ENCODE measurements at places on chromosomes 11 and 22.

GRCh38 chr22:34765115-34765514 is 300.8 kb upstream of the ISX start:
- DNase-seq, result no peak

- DNase-seq, result no peak
These were observed 46.2 kb downstream of the WNT11 start for GRCh38 chr11:76159983-76160661.

- DNase-seq, result no peak
These were observed 59.4 kb downstream of the PPFIBP2 start for GRCh38 chr11:7573193-7573557.

DNA sequence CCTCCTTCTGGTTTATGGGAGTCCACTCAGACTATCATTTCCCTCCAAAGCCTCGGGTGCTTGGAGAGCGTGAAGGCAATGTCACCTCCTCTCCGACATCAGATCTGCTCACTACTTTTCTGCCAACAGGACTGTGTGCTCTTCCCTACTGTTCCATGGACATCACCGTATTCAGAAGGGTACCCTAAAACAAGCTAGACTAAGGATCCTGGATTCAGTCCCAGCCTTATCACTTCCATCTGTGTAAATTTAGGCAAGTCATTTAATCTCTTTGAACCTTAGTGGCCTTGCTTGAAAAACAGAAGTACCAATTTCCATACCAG is 78.2 kb downstream of the KCNC1 start:
- DNase-seq, result no peak

GRCh38 chr22:24175160-24175808 is 6.0 kb upstream of the SUSD2 start:
- DNase-seq, result no peak

- DNase-seq, result no peak
These were observed 227.6 kb upstream of the PITPNB start for GRCh38 chr22:28146401-28147314.

DNA sequence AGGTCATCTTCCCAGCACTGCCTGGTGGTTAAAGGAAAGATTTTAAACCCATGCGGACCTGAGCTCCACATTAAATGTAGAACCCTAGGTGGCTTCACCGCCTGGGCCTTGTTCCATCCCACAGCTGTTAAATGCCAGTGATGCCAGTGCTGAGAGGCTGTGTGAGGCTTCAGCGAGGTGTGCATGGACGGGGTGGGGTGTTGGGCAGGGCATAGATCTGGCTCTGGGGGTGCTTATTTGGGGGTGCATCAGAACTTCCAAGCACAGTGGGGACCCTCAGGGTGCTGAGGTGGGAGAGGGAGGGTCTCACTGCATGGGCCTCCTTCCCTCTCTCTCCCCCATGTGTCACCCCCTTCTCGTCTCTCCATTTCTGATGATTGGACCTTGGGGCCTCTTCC is 90.1 kb upstream of the B3GAT1 start:
- no peak for DNase-seq

DNA sequence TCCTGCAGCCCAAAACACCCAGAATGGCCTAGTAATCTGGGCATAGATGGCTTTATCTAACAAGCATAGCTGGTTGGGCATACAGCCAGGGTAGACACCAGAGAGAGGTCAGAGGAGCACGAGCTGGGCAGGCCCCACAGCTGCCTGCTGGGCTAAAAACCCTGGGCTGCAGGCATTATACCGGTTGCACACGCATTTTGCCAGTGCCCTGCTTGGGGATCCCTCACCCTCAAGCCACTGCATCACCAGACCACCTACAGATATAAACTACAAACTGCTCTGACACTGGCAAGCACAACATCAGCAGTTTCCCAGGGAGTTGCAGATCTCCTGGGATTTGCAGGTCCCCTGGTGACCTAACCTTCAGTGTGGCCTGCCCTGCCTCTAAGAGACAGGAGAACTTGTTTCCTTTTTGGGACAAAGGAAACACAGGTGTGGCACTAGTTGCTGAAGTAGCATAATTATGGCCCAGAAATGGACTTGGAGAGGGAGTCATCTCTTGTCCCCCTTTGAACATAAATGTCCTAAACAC is 79.1 kb upstream of the SC5D start:
- no peak for DNase-seq

GRCh38 chr22:24504540-24504939 is 9.4 kb downstream of the UPB1 start:
- DNase-seq, result no peak

GRCh38 chr11:6663794-6664469 is 8.3 kb upstream of the DCHS1 start:
- DNase-seq, result no peak

- no peak for DNase-seq
These were observed 63.0 kb downstream of the HORMAD2 start for GRCh38 chr22:30143265-30143664.

GRCh38 chr11:3002871-3003270 is 10.7 kb upstream of the NAP1L4 start:
- no peak for DNase-seq

GRCh38 chr22:25763239-25763777 is 21.3 kb downstream of the MYO18B start:
- no peak for DNase-seq

- no peak for DNase-seq
These were observed 7.0 kb downstream of the MAPK8IP2 start for GRCh38 chr22:50607659-50608020.

DNA sequence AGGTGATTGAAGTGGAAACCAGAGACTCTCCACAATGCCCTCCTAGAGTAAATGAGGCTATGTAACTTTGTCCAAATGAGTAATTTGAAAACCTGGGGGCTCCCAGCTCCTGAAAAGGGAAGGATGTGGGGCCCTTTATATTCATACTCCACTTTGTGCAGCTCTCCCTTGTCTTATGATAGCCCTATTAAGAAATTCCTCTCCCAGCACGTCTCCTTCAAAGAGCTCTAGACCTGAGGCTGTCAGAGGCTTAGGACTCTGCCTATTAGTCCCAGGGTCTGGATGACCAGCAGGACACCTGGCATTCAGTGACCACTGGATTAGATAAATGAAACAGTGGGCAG is 2.1 kb downstream of the SLC43A1 start:
- no peak for DNase-seq

- DNase-seq, result no peak
These were observed 19.9 kb upstream of the APOA1 start for GRCh38 chr11:116857316-116857715.

- DNase-seq, result no peak
These were observed 1.4 kb downstream of the PCSK7 start for GRCh38 chr11:117230286-117230961.

GRCh38 chr22:20982563-20982882 is 426 bp downstream of the LZTR1 start:
- DNase-seq, result no peak

- DNase-seq, result no peak
These were observed 1024.3 kb downstream of the TBC1D22A start for GRCh38 chr22:47786650-47787290.

- DNase-seq, result no peak
These were observed 350.7 kb upstream of the NARS2 start for GRCh38 chr11:78925387-78925786.

DNA sequence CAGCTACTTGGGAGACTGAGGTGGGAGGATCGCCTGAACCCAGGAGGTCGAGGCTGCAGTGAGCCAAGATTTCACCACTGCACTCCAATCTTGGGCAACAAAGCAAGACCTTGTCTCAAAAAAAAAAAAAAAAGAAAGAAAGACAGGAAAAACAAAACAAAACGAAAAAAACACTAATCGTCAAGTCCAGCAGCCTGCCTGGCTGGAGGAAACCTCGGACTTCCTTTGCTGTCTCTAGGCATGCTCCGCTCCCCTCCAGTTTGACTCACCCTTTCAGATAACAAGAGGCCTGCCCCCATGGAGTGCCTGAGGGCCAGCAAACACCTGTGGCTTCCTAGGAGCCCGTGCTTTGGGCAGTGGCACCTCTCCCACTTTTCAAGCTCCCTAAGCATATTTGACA is 28.8 kb upstream of the CHKA start:
- DNase-seq, result no peak

DNA sequence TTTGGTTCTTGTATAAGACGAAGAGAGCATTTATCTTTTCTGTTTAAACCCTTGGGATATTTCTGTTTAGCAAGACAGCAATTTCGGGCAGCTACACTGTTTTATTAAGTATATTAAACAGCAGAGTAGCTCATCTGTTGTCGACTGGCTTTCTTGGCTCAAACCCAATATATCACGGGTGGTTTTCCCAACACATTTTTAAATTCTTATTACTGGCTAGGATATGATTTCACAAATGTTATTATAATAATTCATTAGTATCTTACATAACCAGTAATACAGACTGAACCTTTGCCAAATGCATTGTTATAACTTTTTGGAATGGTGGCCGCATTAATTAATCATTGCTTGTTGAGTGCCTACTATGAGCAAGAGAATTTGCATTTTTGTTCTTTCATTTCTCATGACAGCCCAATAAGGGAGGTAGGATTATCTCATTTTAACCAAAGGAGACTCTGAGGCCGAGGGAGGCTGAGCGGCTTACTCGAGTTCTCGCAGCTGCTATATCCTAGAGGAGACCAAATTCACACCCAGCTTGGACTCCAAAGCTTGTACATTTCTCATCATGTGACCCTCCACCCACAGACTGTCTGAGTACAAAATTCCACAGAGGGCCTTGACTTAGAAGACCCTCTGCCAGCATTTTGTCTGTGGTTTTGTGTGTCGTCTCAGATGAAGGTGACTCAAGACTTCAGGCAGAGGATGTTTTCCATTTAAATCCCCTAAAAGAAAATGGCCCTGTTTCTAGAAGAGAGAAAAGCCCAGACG is 304.9 kb downstream of the NTM start:
- DNase-seq, result no peak

DNA sequence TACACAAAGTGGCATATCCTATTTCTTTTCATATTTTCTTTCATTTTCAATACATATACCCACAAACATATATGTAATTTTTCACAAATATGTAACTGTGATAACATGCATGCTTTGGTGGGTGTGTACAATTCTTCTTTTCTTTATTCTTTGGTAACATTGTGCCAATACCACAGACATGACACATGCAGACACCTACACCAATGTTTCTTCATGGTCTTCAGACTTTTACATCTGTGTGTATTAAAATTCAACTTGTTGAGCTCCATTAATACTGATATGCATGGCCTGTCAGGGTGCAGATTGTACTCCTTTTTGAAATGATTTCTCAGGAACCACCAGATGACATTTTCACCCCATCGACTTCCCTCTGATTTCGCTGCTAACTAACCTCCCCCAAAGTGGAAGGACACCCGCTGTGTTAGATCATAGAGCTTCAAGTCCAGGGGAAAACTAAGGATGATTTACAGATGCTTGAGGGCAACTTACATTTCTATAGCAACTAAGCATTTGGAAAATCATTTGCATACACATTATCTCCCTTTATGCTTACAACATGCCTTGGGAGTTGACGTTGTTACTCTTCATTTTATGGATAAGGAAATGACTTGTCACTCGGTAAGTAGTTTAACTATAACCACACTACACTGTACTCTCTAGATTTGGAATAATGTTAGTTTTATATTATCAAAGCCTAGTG is 10.5 kb upstream of the PANX3 start:
- DNase-seq, result no peak

- DNase-seq, result peak; percentile 65
These were observed 49.5 kb downstream of the OR4D9 start for GRCh38 chr11:59560702-59561473.

DNA sequence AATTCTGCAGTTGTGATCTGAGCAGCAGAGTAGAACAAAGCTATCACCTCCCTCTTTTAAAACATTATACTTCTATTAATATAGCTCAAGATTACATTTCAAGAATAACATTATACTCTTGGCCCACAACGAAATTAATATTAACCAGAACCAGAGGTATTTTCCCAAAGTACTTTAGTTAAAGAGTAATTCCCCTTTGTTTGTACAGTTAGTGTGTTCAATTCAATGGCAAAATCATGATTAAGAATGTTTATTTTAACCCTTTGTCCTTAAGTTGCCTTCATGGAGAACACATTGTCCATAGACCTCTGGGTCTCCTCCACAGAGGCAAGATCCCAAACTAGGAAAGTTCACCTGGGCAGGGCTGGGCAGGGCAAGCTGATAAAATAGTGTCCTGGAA is 88.0 kb upstream of the CSNK2A3 start:
- no peak for DNase-seq

- no peak for DNase-seq
These were observed 390.0 kb downstream of the NTM start for GRCh38 chr11:131760091-131761061.

DNA sequence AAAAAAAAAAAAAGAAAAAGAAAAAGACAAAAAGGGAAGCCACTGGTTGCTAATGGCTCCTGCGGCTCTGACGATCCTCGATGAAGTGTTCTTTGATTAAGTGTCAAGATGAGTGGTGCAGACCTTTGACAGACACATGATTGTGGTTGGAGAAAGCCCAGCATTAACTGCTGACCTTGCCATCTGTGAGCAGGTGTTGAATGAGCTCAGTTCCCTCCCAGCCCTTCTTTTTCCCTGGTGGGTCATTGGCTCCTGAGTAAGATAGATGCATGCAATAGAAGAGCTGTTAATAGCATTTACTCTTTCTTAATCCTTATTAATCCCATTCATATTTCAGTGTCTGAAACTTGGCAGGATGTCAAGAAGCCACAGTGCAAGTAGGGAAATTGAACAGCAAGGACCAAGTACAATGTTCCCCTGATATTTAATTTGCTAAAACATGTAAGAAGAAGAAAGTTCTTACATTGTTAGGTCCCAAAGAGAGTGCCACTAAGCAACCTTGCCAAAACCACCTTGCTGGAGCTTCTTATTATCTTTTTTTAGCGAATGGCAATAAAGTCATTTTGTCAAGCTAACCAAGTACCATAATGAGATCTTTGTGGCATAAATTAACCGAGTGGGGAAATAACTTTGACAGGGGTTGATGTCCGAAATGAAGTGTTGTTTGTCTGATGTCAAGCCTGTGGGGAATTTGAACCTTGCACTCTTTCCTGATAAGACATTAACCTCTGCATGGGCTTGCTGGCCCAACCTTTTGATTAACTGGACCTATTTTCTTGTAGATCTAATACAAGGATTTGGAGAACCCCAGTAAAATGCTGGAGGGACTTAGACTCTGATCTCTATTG is 113.7 kb downstream of the PTPRJ start:
- DNase-seq, result no peak

GRCh38 chr11:59261150-59261549 is 48.4 kb upstream of the MPEG1 start:
- DNase-seq, result no peak

DNA sequence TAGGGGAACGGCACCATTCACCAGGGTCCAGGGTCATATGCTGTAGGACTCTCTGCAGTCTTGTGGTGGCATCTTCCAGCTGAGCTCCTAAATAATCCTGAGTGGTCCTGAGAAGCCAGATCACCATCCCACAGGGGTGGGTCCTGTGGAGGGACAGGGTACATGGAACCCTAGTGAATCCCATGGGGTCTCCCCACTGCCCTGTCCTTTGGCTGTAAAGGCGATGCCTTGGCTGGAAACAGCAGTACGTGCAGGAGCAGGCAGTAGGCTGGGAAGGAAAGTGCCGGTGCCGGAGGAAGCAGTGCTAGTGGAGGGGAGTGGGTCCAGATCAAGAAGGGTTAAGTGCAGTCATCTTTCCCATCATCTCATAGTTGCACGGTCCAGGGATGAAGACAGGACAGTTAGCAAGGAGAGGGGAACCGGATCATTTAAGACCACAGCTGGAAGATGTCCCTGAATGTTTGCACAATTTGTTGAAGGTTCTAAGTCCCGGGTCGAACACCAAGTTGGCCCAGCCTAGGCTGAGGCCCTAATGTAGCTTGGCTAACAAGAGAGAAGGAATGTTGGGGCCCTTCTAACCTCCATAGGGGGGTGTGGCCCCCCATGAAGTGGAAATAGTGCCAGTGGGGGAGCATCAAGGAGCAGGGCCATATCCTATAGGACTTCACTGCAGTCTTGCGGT is 18.1 kb downstream of the TSPAN32 start:
- DNase-seq, result no peak

GRCh38 chr11:82529936-82530335 is 203.7 kb downstream of the FAM181B start:
- no peak for DNase-seq

Measured in GDM1 (cell line).